Activated gamma-delta T cell treated with anti-CD3 and anti-CD28 coated beads, Interleukin-2, amount 50 U/mL, for 16 hours (primary cell): ENCODE measurements at places on chromosomes 6 and 20.

GRCh38 chr6:154247119-154247861, 109.3 kb downstream of the IPCEF1 start:
- no peak for DNase-seq

GRCh38 chr6:113385020-113385431, 472.1 kb upstream of the MARCKS start:
- no peak for DNase-seq

DNA sequence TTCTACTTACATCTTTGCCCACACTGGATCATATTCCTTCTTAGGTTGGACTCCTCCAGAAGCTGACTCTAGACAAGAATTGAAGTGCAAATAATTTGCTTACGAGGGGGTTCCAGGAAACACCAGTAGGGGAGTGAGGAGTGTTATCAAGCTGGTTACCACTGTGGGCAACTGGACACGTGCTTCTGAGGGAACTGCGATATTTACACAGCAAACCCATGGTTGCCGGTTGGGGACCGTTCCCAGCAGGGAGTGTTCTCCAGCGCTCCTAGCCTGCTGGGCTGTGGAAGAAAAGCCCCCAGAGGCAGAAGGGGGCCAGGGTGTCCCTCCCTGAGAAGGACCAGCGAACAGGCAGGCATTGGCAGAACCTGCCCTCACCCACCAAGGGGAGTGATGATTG, 21.7 kb downstream of the MDFI start:
- DNase-seq, result no peak

- no peak for DNase-seq
Measured at GRCh38 chr6:79466207-79466834, 70.9 kb downstream of the LCA5 start.

- DNase-seq, result no peak
Measured at GRCh38 chr6:32763421-32763820, at the start of gene HLA-DQB2. Gene HLA-DQB2, minus strand, starts transcription at chr6:32763532. Its CDS starts 62 bp downstream, at chr6:32763470.

DNA sequence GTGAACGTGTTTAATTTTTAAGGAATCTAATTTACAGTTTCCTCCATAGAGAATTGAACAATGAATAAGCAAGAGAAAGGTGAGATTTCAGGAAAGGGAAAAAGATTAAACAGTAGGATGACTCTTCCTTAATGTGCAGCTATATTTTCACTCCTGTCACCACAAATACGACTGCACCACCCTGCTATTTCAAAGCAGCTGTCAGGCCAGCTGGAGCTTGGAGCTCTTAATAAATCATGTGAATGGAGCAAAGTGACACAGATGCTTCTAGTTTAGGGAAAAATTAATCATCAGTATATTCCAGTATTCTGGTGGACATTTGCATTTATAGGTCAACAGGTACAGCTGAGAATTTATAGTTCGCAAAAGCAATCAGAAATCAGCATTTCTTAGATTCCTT, 56.5 kb upstream of the PKIB start:
- no peak for DNase-seq

DNA sequence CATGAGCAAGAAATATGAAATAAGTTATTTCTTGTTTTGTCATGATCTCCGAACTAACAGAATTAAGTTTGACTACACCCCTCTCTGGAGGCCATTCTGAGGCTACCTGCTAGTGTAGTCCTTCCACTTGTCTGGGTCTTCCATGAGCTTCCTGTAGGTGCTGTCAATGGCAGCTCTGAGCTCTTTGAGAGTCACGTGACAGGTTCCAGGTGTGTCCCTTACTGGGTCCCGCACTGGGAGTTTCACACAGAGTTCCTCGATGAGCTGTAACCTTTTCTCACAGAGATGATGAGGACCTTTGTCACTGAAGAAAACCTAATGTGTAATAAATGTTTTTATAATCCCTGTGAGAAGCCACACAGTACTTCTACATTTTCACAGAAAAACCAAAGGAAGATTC, 186.6 kb downstream of the SYNE1 start:
- no peak for DNase-seq

GRCh38 chr6:54680531-54680930, 166.0 kb upstream of the FAM83B start:
- no peak for DNase-seq

GRCh38 chr6:54719633-54720032, 126.9 kb upstream of the FAM83B start:
- no peak for DNase-seq

- DNase-seq, result no peak
Measured at GRCh38 chr20:46420878-46421277, 14.5 kb upstream of the ELMO2 start.

DNA sequence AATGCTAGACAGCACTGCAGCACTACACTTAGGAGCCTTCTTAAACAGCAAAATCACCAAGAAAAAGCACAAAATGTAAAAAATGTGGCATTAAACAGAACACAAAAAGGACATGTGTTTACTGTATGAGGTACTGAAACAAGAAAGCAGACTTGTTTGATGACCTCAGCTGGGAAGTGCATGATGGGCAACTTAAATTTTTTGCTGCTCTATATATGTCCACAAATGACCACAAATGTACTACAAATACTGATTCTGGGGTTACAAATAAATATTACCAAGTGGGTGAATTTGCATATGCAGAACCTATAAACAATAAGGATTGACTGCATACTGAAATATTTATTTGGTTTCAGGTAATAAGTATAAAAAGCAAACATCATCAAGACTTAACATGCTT, 13.1 kb downstream of the RAB23 start:
- no peak for DNase-seq

GRCh38 chr6:170226647-170227046, 64.2 kb downstream of the DLL1 start:
- no peak for DNase-seq

GRCh38 chr20:63545814-63546213, 1.7 kb downstream of the SRMS start:
- no peak for DNase-seq

GRCh38 chr6:35360349-35361138, 18.2 kb downstream of the PPARD start:
- DNase-seq, result no peak

DNA sequence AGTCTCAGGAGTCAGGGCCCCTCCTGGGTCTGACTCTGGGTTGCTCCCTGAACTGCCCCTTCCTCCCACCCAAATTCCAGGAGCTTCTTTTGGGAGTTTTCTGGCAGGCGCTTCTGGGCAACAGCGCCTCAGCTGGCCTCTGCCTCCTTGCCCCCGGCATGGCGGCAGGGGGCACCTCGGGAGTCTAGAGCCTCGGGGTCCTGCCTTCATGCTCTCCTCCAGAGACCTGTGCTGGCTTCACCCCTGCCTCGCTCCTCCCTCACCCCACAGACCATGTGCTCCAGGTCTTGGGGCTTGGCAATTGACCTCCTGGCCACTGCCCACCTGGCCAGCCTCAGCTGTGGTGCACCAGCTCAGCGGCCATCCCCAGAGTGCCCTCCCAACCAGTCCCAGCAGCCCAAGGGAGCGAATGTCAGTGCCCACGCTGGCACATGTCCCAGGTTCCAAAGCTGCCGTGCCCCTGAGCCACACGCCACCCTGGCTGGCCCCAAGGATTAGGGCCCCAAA, 43.4 kb downstream of the SRC start:
- no peak for DNase-seq

- no peak for DNase-seq
Measured at GRCh38 chr20:21361266-21361665, 36.1 kb downstream of the NKX2-4 start.

- no peak for DNase-seq
Measured at GRCh38 chr6:78363688-78364087, 503.7 kb upstream of the IRAK1BP1 start.

DNA sequence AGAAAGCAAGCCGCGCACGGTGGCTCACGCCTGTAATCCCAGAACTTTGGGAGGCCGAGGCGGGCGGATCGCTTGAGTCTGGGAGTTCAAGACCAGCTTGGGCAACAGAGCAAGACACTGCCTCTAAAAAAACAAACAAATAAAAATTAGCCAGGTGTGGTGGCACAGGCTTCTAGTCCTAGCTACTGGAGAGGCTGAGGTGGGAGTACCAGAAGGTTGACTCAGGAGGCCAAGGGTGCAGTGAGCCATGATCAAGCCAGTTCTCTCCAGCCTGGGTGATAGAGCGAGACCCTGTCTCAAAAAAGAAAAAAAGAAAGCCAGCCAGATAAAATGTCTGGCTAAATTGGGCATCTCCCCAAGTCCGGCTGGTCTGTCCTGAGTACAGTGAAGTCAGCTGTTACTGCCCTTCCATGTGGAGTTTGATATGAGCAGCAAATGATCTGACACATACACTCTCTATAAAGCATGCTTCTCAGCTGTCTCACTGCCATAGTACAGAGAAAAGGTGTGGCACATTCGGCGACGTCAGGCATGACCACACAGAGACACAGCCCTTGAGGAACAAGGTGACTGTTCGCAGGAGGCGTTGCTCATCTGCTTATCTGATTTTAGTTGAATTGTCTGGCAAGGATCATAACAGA, 13.0 kb downstream of the CD83 start:
- DNase-seq, result no peak

DNA sequence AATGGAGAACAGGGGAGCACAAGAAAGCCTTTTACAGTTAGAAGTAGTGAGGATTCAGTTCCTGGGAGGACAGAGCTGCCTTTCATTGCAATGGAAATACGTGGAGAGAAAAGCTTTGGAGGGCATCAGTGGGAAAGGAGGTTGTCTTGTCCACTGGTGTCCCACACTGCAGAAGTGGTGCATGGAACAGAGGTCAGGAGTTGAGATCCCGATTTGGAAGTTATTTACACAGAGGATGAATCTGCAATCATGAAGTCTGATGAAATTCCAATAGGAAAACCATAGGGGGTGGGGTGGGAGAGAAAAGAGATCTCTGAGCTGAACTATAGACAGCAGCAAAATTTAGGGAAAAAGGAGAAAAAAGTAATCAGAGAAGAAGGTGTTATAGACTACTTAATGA, 33.6 kb downstream of the ADGRG6 start:
- no peak for DNase-seq
